Naive B cell (primary cell): ENCODE measurements at places on chromosomes 1 and 21. TPM values are rescaled to one million over a fixed set of nuclear protein-coding genes. Genes with fewer than 3 reads are reported as not detected.

- DNase-seq = no peak
Observed at GRCh38 chr1:213676736-213677135, 311.0 kb upstream of the PROX1 start.

DNA sequence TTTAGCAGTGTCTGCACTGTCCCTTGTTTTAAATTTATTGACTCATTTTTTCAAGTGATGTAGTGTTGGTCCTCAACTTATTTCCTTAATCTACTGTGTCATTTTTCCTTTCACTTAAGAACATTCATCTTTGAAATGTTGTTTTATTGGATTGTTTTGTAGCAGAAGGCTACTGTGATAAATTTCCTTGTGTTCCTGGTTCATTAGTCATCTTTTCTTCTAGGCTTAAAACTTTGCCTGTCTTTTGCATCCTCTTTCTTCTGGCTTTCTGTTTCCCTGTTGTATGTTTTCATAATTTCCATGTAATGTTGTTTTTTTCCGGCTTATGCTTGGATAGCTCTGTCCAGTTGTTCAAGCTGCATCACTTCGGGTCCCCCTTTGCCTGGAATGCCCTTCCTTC is 61.9 kb downstream of the UBE2T start:
- no peak for DNase-seq

Gene ITSN1
- 1.4 TPM for polyA plus RNA-seq

Gene NCF2
- polyA plus RNA-seq = 6.2 TPM

Gene SYT14
- polyA plus RNA-seq = not detected

Gene APCS
- polyA plus RNA-seq = not detected

DNA sequence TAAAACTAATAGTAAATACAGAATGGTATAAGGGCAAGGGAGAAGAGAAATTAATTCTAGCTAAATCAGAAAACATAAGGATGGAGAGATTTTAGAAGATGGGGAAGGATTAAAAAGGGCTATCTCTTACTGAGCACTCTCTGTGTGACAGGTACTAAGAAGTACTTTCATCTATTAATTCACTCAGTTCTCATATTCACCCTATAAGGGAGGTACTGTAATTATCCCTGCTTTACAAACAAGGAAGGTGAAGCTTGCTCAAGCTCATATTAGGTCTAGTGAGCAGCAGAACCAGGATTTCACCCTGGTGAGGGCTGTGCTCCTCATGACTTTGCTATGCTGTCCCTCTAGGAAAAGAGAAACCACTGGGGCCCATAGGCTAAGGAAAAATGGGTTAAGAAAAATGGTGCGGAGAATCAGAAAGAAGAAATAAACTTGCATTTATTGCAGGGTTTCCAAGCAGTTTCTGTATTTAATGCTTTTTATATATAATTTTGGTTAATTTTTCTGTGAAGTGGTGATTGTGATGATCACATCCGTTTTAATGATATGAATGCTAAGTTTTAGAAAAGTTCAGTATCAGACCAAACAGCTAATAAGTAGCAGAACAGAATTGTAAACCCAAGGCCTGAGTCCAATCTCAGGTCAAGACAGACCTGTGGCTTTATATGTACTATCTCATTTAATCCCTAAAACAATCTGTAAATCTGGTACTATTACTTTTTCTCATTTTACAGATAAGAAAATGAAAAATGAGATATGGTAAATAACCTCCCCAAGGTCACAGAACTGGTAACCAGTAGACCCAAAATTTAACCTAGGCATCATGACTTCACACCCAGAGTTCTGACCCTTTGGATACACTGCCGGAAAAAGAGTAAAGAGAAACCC is 1.7 kb downstream of the PCNX2 start:
- no peak for DNase-seq

DNA sequence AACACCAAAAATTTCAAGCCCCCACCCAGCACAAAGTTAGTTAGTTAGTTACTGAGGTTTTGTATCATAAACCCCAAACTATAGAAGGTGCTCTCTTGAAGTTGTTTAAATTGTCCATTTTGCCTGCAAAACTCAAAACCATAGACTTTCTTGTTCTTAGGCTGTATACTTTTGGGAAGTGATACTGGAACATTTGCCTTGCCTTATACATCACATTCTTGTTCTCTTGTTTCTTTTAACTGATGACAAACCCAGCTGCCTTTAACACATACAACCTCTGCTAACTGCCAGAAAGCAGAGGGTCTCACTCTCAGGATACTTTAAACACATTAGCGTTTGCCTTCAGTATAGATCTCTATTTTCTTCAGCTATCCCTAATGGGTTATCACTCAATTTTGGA is 570.5 kb downstream of the MRPL39 start:
- DNase-seq = no peak

Gene DYRK3
- not detected for polyA plus RNA-seq

DNA sequence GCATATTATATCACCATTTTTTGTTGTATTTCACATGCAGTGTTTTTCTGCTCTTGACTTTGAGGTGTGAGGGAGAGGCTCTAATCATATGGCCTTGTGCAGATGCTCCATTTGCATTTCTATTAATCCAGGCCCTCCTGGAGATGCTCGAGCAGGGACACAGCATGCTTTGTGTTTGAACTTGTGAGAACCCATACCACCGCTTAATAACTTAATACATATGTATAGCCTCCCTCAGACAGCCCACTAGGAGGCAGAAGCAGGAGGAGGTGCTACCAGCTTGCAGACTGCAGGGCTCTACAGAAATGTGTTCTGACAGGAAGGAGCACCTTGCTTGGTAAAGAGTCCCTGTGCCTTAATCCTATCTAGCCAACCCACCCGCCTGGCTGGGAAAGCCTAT is 155.2 kb downstream of the BARHL2 start:
- no peak for DNase-seq

DNA sequence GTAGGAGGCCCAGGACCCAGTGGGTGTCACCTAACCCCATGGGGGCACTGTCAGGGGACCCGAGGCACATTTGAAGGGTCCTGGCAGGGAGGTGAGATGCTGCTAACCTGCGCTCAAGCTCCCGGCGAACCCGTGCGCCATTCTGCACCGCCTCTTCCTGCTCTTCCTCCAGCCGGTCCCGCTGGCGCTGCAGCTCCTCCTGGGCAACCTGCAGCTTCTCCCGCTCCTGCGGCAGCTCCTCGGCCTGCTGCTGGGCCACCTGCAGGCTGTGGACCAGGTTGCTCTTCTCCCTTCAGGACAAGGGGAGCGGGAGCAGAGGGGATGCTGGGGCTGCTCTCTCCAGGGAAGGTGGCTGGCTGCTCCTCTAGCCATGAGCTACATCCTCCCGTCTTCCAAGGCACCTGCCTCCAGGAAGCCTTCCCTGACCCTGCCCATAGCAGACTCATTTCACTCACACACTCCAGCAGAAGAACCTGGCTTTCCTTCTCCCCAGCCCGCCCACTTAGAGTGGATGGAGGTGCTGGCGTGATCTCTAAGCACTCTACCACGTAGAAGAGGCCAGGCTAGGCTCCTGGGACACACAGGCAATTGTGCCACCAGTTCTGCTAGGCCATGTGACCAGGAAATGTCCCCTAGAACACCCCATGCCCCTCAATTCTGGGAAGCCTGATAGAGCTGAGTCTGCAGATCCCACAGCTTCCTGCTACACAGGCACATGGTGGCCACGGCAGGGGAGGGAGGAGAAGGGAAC is 15.2 kb upstream of the NBPF1 start:
- no peak for DNase-seq

DNA sequence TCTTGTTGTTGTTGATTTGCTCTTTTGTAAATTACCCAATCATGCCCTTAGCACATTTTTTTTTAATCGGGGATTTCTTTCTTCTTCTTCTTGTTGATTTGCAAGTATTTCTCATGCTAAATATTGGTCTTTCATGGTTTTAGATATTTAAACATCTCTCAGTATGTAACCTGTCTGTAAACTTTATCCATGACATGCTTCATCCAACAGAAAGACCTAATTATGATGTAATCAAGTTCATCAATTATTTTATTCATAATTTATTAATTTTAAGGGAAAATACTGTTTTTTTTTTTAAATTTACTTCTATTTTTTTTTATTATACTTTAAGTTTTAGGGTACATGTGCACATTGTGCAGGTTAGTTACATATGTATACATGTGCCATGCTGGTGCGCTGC is 69.8 kb downstream of the TNFSF18 start:
- DNase-seq = no peak

- no peak for DNase-seq
Observed at GRCh38 chr1:233121947-233122559, 171.6 kb downstream of the NTPCR start.

GRCh38 chr1:32933742-32934322 is 30.8 kb downstream of the RNF19B start:
- no peak for DNase-seq

DNA sequence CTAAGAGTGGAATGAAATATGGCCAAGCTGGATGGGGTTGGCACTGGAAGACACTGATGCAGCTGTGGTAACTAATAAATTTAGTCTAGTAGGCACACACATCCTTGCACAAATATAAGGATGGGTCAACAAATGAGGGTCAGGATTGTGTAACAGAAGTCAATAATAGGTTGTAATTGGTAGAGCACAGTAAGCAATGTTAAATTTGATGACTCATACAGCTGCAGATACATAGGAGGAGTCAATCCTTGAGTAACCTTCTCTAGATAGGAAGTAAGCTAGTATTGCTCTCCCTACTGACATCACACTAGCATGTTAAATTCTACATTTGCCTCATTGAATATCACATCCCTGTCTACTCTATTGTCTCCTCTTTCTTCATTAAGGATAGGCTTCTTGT is 332.1 kb downstream of the PTPRC start:
- DNase-seq = no peak

Gene SHISAL2A
- 15.8 TPM for polyA plus RNA-seq

DNA sequence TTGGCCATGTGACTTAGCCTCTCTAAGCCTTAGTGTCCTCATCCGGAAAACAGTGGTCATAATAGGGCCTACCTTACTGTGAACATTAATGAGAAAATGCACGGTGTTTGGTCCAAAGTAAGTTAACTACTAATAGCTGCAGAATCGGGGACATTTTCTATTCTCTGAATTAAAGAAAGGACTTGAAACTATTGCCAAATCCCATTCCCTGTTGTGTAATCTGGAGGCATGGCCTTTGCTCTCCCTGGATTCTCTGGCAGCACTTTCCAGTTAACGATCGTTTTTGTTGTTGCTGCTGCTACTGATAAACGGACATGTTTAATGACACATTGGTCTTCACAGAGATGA is 30.5 kb downstream of the FMO4 start:
- DNase-seq = no peak

- DNase-seq = no peak
Observed at GRCh38 chr1:150194381-150195031, 41.4 kb downstream of the ANP32E start.

GRCh38 chr1:181746224-181746623 is 262.9 kb downstream of the CACNA1E start:
- no peak for DNase-seq

DNA sequence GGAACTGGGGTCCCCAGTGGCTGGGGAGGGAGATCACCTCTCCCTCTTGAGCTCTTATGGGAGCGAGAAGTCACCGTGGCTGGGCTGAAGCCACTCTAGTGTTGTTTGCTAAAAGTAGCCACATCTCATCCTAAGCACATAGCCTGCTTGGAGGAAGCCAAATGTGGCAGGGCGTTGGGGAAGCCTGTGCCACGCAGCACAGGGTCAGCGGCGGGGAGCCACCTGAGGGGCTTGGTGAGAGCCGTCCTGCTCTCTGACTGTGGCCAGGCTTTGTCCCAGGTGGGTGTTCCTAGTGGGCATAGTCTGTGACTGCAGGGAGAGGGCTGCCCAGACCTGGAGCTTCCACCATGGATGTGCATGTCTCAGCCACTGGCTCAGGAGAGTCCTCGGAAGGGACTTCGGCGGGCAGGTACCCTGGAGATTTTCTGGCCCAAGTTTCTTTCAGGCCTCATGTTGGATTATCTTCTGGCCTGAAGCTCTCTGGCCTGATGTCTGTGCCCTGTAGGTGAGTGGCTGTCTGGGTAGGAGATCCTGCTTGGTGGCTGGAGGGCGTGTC is 38.9 kb downstream of the MORN1 start:
- DNase-seq = no peak

DNA sequence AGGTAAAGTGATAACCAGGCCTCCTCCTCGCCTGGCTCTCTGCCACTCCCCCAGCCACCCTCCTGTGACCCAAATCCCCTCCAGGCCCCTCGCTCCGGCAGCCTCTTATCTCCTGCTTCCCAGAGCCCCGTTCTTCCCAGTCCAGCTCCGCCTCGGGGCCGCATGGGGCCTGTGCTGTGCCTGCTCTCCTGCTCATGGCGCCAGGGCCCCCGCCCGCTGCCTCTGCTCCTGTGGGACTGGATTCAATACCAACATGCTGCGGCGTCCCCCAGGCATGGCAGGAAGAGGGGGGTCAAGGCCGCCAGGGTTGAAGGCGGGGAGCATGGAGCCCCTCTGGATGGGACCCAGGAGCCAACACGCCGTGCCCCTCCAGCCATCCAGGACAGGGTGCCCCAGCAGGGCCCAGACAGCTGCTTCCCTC is 213.0 kb upstream of the VAMP3 start:
- DNase-seq = no peak

DNA sequence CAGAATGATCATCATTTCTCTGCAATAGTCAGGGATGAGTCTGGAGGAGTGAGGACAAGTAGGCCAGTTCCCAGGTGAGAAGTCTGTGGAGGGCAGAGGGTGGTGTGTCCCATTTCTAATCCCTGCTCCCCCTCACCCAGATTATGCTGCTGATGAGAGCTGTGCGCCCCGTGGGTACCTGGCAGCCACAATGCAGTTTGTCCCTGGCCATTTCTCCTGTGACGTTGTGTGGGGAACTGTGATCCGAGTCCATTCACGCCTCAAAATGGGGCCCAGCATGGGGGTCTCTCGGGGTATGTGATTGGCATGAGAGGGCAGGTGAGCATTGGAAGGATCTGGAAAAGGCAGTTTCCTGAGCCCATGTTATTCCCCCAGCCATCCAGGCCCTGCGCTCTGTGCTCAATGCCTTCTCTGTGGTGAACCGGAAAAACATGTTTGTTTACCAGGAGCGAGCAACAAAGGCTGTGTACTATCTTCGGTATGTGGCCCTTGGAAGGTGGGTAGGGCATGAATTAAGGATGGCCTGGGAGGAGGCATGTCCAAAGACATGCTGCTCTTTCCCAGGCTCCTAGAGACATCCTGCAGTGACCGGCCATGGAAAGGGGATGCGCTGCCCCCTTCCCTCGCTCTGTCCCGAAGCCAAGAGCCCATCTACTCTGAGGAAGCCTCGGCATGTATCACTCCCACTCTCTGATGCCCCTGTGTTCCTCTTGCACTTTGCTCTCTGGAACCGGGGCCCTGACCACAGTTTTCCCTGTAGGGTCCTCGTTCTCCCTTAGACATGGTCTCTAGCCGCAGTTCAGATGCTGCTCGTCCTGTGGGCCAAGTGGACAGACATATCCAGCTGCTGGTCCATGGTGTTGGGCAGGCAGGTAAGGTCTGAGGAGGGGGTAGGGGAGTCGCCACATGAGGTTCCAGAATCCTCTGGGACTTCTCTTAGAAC is 16.4 kb downstream of the HYI start:
- DNase-seq = no peak
